ENCODE measurements at places on chromosomes 11 and 22.

DNA sequence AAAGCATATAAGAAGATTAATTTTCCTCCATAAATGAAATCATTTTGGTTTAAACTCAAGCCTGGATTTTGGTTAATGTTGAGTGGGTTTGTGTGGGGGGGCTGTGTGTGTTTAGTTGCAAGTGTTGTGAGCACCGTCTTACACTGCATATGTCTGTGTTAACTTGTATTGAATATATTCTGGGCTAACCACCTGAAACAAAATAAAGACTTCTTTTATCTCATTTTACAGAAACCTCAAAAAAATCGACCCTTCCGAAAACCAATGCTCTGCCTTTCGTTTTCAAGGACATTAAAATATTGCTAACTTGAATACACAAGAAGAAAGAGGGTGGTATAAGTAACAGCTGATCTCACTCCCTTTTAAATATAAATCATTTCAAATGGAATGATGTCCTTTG lies 192.2 kb upstream of the BLID start:
- no peak for DNase-seq

- no peak for DNase-seq
These were observed 12.3 kb downstream of the ZBED5 start for GRCh38 chr11:10845589-10845988.

- DNase-seq, result no peak
These were observed 182.9 kb downstream of the ETS1 start for GRCh38 chr11:128404437-128404836.

GRCh38 chr11:72274435-72274834 lies 30.5 kb upstream of the PHOX2A start:
- DNase-seq, result no peak

GRCh38 chr22:36208914-36209313 lies 7.3 kb upstream of the APOL4 start:
- no peak for DNase-seq

GRCh38 chr22:46519377-46519776 lies 18.0 kb downstream of the CELSR1 start:
- no peak for DNase-seq

GRCh38 chr11:65960824-65961266 lies 689 bp upstream of the SART1 start:
- no peak for DNase-seq

GRCh38 chr22:25692397-25693267 lies 49.4 kb upstream of the MYO18B start:
- no peak for DNase-seq

DNA sequence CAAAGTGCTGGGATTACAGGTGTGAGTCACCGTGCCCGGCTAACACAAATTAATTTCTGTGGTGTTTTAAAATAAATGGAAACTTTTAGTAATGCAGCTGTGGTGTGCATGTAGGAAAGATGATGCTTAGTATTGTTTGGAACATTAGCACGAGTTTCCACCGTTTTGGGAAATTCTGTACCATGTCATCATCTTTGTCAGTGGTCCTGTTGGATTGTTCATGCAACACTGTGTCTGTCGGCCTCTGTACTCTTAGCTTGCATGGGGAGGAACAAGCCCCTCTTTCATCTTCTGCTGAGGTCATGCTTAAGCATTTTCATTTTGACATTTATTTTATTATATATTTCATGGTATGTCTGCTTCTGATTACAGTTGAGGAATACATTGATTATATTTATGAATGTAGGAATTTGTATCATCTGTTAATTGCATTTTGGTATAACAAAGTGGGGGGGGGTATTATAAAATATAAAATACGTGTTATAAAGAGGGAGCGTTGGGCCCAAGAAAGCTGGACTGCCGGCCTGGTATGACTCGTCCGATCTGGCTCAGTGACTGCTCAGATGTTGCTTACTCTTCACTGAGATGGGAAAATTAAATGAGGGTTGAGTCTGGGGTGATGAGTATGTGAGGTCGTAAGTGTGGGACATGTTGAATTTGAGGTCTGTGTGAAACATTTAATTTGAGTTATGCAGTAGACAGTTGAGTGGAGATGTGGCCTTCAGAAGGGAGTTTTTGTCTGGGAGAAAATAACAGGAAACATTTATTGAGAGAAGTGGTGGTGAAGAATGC lies 28.7 kb downstream of the CECR2 start:
- no peak for DNase-seq

All from adrenal gland (tissue), 19 donors.